ENCODE measurements at places on chromosomes 12 and 14.

- no peaks in the 10 kb centered on the region for H3K4me1 ChIP-seq
- H3K27me3 ChIP-seq, result no peaks in the 10 kb centered on the region
- DNase-seq, result no peak
- H3K36me3 ChIP-seq, result no peaks in the 10 kb centered on the region
Measured at GRCh38 chr14:27008187-27008586, 410.4 kb upstream of the NOVA1 start.

GRCh38 chr12:87112571-87113345, 856.6 kb upstream of the MGAT4C start:
- DNase-seq, result no peak
- no peak overlapping the region for H3K27ac ChIP-seq
- no peaks in the 10 kb centered on the region for H3K27me3 ChIP-seq
- no peaks in the 10 kb centered on the region for H3K4me1 ChIP-seq
- no peak overlapping the region for H3K4me3 ChIP-seq

GRCh38 chr14:67393689-67394088, 18.3 kb downstream of the PLEK2 start:
- no peak overlapping the region for H3K4me3 ChIP-seq
- H3K36me3 ChIP-seq, result 0 out of 2 replicates have a peak, but pooled peaks cover 8% of the 10 kb centered on the region
- H3K27me3 ChIP-seq, result no peaks in the 10 kb centered on the region
- H3K27ac ChIP-seq, result no peak overlapping the region
- DNase-seq, result no peak

DNA sequence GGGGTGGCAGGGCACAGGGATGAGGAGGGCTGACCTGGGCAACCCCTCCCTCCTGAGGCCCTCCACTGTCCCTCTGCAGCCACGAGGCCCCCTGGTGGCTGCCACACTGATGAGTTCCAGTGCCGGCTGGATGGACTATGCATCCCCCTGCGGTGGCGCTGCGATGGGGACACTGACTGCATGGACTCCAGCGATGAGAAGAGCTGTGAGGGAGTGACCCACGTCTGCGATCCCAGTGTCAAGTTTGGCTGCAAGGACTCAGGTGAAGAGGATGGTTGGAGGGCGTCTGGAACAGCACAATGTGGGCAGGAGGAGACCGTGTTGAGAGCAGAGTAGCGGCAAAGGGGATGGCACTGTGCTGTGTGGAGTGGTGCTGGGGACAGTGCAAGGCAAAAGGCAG, 25.7 kb upstream of the LRP1-AS start:
- no peaks in the 10 kb centered on the region for H3K27me3 ChIP-seq
- DNase-seq, result no peak
- no peaks in the 10 kb centered on the region for H3K36me3 ChIP-seq
- H3K27ac ChIP-seq, result no peak overlapping the region
- H3K4me3 ChIP-seq, result no peak overlapping the region
- peaks cover 15% of the 10 kb centered on the region for H3K4me1 ChIP-seq

- no peaks in the 10 kb centered on the region for H3K36me3 ChIP-seq
- no peak for DNase-seq
- H3K4me1 ChIP-seq, result no peaks in the 10 kb centered on the region
- no peak overlapping the region for H3K27ac ChIP-seq
Measured at GRCh38 chr12:132460571-132460970, 29.4 kb upstream of the FBRSL1 start.

Data from PC-9 (cell line).